ENCODE measurements at places on chromosomes 16 and 17. TPM values are rescaled to one million over a fixed set of nuclear protein-coding genes. Genes with fewer than 3 reads are reported as not detected.

DNA sequence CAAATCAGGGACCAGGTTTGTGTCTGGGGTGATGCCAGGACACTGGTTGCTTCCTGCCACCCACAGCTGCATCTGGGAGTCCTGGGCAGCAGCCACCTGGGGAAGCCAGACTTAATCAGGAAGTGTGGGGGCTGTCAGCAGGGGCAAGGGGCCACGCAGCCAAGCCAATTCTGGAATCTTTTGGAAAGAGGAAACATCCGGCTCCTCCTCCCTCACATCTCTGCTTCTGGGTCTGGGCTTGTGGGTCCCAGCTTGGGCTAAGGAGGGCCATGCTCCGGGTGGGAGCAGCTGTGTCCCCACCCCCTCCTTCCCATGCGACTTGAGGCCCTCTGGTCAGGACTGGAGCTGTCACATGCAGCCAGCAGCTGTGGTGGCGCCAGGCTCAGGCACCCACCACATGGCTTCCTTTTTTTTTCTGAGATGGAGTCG lies 37.0 kb upstream of the CCDC182 start:
- no peak for DNase-seq

DNA sequence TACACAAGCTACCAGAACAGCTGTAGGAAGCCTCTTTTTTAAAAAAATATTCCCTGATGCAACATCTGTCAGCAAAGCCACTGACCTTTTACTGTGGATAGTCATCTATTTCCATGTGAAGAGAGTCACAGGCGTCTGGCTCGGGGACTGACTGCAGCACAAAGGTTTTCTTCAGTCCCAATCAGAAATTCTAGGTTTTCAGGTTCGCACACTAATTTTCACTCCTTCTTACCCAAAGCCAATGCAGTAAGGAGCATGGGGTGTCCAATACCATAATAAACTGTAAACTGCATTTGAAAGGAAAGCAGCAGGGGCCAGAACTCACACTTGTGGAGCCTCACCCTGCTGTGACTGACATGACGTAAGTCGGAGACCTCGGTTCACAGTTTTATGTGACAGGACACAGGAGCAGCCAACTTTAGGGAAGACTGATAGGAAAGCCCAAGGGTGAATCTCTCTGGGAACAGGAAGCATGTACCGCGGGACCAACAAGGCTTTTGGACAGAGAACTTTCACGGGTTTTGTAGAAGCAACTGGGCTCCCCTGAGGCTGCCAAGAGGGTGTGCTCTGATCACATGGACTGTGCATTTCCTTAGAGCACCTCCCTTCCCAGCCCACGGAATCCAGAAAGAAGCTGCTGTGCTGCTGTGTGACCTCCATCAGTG lies 9.1 kb upstream of the TMEM100 start:
- no peak for DNase-seq

DNA sequence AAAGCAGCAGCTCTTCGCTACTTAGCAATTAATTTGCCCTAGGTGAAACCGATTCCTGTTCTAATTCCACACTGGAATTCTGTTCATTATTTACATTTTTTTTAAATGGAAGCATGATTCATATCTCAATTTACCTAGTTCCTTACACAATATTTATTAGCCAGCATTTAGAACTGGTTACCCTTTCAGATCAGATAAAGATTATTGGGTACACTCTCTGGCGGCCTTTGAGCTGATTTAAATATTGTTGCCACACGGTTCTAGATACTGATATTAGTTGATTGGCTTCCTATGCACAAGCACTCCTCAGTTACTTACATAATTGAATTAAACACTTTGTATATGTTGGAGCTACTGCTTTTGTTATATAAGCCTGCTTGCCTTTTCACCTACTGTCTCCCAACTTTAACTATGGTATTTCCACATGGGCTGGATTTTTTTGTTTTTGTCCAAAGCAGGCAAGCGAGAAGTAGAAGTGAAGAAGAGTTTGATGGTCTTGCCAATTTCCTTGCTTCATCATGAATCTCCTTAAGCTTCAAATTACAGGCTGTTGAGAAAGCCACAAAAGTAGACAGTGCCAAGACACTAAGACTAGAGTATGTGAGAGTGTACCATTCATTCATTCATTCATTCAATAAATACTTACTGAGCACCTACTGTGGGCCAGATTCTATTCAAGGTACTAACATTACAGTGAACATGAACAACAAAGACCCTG lies 3.9 kb upstream of the ALDH3A2 start:
- no peak for DNase-seq

DNA sequence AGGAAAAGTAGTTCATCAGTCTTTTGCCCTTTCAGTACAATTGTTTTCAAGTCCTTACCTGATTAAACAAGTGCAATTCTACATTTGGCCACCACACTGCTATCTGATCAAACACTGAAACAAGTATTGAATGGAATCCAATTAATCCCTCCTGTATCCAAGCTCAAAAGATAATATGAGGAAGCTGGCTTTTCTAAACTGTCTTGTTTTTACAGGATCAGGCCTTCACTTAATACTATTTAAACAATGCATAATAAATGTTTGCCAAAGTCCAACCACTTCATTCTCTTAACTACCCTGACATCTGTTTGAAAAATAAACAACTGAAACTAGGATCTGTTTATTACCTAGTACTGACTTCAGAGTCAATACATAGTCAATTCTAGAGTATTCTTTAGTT lies 131.6 kb downstream of the MRTFB start:
- DNase-seq: no peak

DNA sequence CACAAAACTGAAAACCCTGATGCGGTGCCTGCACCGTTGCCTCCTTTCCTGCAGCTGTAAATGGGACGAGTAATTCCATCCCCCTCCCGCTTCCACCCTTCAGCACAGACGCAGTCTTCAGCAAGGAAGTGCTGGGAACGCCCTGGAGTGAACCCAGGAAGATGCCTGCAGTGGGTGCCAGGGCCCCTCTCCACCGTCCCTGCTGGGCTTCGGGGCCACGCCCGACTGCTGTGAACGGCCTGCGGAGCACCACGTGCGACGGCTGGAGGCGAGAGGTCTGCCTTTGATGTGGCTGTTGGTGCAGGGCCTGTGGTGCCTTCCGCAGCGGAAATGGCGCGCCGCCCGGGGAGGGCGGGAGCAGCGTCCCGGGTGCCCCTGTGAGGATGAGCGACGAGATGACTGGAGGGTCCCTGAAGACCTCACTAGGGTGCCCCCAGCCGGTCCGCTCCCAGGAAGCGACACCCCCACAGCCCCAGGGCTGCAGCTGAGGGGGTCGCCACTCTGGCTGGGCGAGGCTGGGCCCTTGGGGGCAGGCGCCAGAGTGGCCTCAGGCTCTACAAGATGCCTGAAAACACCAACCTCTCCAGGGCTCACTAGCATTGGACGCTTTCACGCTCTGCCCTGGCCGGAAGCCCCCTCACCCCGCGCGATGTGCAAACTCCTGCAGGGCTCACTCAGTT lies 749 bp upstream of the MC1R start:
- DNase-seq: no peak

- DNase-seq: no peak
Measured at GRCh38 chr16:50802000-50802399, 60.1 kb downstream of the CYLD start.

GRCh38 chr17:74521701-74522201 lies 9.5 kb downstream of the CD300LB start:
- no peak for DNase-seq

GRCh38 chr16:64292953-64293352 lies 828.9 kb downstream of the CDH11 start:
- no peak for DNase-seq

- DNase-seq: no peak
Measured at GRCh38 chr16:27538528-27538927, 11.2 kb downstream of the GTF3C1 start.

DNA sequence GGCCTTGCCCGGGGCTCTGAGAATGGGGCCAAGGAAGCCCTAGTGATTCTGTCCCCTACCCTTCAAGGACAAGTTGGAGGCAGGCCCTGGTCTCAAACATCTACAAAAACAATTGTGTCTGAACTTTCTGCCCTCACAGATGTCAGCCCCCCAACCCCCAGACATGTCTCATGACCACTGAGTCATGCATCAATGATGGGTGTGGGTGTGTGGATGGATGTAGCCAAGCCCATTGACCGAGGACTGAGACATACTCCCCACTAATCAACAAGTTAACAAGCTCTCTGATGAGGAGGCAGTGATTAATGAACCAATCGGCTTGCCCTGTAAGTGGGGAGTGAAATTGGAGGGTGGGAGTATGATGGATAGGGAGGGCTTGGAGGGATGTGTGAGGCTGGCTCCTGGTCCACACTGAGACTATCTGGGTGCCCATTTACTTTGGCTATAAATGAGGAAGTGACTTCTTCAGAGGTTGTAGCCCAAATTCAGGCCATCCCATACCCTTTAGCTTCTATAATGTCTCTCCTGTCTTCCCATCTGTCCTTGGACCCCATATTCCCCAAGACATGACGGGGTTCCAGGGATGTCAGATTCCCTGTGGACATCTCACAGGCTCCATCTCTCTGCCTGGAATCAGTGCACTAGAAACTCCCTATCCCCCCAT lies 97.1 kb upstream of the TMEM97 start:
- DNase-seq: no peak

DNA sequence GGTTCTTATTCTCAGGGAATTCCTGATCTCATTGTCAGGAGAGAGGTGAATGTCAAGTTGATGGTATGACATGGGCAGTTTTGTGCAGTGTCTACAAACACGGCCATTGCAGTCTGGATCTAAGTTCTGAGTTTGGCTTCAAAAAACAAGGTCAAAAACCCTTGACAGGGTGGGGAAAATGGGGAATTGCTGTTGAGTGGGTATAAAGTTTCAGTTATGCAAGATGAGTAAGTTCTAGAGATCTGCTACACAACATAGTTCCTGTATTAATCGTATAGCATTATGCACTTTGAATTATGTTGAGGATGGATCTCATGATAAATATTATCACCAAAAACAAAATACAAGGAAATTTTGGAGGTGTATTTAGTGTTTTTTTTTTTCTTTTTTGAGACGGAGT lies 36.6 kb upstream of the CARMIL2 start:
- DNase-seq: no peak

GRCh38 chr17:80270104-80270503 lies 9.5 kb downstream of the RNF213 start:
- DNase-seq: no peak

DNA sequence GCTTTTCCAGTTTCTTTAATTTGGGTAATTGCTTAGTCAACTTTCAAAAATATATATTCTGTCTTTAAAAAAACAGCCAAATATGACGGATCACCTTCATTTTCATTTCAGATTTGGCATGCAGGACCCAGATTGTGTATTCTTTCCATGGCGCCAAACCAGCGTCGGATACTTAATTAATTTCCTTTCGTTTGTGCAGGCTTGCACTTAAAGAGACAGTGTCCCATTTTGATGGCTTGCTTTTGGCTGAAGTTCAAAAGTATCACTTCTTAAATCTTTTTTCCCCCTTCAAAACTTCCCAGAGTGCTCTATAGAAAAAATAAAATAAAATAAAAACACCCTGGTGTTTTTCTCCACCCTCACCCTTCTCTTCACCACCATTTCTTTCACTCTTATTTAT lies 394.5 kb upstream of the SOX9 start:
- no peak for DNase-seq

- DNase-seq: no peak
Measured at GRCh38 chr17:7330638-7331015, 1.5 kb upstream of the NEURL4 start.

- no peak for DNase-seq
Measured at GRCh38 chr17:7740481-7741001, 23.0 kb downstream of the DNAH2 start.

DNA sequence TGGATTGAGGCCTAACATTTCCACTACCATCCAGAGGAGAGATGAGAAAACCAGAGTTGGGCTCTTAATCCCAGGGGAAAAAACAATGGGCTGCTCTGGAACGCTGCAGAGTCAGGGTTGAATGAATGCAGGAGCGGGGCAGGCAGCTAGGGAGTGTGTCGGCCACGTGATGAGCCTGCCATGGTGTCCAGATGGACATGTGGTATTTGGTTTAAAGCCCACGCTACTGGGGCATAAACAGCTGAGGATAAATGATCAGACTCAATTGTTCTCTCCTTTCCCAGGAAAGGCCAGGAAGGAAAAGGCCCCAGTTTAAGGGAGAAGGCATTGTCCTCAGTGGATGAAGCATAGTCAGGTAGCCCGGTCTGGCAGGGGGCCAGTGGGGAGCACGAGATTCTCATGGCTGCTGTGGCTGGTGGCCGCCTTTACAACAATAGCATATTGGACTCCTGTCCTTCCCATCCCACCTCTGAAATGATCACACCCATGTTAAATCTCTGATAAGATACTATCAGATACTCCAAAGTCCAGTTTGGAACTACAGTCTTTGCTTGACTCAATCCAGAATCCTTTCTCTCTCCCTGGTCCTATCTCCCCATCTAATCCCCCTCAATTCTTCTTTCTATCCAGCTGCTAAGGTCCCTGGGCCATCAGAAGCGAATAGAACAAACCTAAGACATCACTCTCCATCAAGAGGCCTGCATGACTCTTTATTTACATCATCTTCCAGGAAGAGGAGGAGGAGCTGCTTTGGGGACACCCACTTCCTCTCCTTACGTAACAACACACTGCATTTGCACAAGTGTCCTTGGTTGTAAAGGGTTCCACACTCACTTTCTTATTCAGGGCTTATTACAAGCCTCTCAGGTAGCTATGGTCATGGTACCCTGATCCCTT lies 20.4 kb downstream of the CA4 start:
- DNase-seq: peak; percentile 76

DNA sequence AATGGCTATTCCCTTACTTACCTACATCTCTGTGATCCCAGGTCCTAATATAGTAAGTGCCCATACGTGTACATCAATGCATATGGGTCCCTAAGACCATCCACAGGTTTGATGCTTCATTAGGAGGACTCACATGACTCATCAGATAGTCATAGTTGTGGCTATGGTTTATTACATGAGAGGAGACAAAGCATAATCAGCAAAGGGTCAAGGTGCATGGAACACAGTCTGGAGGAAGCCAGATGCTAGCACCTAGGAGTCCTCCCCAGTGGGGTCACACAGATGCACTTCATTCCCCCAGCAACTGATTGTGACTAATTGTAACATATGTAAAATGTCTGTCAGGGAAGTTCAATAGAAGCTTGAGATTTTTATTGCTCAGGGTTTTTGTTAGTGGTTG lies 42.8 kb downstream of the PHKB start:
- DNase-seq: no peak

The ABCA9 gene
- total RNA-seq: 1.8 TPM

The WDR81 gene
- total RNA-seq: 30.0 TPM

The SERPINF2 gene
- 1.6 TPM for total RNA-seq

The NPIPA3 gene
- total RNA-seq: 0.73 TPM

The MILR1 gene
- total RNA-seq: 6.0 TPM

The CD300A gene
- not detected for total RNA-seq

The CSH2 gene
- total RNA-seq: not detected

The KRTAP4-5 gene
- total RNA-seq: not detected

The RAB40C gene
- total RNA-seq: 25.1 TPM

The POLDIP2 gene
- total RNA-seq: 83.4 TPM

The CD300LB gene
- total RNA-seq: not detected

The CEP295NL gene
- total RNA-seq: 1.0 TPM

The GNG13 gene
- total RNA-seq: not detected

The HSF5 gene
- total RNA-seq: not detected

The KRTAP16-1 gene
- not detected for total RNA-seq

The C16orf54 gene
- total RNA-seq: not detected
